ENCODE measurements at places on chromosomes 6 and 20. TPM values are rescaled to one million over a fixed set of nuclear protein-coding genes. Genes with fewer than 3 reads are reported as not detected.

MAPK13 gene
- 5.5 TPM for total RNA-seq

EYS gene
- not detected for total RNA-seq

NKX2-2 gene
- not detected for total RNA-seq

MAFB gene
- total RNA-seq, result 4.7 TPM

TRIM38 gene
- 8.2 TPM for total RNA-seq

VWA7 gene
- 0.09 TPM for total RNA-seq

OVOL2 gene
- total RNA-seq, result not detected

BFSP1 gene
- total RNA-seq, result 1.8 TPM

FABP7 gene
- total RNA-seq, result not detected

C6orf58 gene
- 0.11 TPM for total RNA-seq

LY6G6D gene
- not detected for total RNA-seq

NKX2-4 gene
- total RNA-seq, result not detected

RIPOR3 gene
- not detected for total RNA-seq

NRN1 gene
- 49.7 TPM for total RNA-seq

TTK gene
- total RNA-seq, result 2.7 TPM

RSPO3 gene
- not detected for total RNA-seq

CALHM5 gene
- total RNA-seq, result 1.3 TPM

EBF4 gene
- total RNA-seq, result 1.2 TPM

ERGIC3 gene
- 363 TPM for total RNA-seq
